NCI-H1417 (cell line): ENCODE measurements at places on chromosomes 11 and 22.

DNA sequence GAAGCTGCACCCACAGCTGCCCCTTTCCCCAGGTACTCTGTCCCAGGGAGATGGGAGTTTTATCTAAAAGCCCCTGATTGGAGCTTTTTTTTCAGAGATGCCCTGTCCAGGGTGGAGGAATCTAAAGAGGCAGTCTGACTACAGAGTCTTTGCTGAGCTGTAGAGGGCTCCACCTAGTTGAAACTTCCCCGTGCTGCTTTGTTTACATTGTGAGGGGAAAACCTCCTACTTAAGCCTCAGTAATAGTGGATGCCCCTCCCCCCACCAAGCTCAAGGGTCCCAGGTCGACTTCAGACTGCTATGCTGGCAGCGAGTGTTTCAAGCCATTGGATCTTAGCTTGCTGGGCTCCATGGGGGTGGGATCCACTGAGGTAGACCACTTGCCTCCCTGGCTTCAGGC lies 470.1 kb upstream of the LARGE1 start:
- no peak for DNase-seq

DNA sequence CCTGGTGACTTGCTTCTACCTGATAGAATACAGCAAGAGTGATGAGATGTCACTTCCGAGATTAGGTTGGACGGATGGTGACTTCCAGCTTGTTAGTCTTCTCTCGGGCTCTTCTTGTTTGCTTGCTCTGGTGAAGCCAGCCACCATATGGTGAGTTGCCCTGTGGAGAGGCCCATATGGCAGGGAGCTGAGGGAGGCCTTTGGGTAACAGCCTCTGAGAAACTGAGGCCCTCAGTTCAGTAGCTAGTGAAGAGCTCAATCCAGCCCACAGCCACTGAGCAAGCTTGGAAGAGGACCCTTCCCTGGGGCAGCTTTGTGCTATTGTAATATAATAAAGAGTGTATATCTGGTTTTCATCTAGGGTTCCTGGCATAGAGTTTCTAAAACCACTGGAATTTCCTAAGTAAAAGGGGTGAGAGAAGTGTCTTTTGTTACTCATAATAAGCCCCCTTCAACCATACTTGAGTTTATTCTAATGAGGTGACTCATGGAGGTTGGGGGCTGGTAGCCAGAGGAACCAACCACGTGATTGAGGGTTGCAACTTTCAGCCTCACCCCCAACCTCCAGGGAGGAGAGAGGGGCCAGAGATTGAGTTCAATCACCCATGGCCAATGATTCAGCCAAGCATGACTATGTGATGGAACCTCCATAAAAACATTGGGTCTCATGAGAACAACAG lies 8.0 kb upstream of the TPCN2 start:
- no peak for DNase-seq

- no peak for DNase-seq
Observed at GRCh38 chr11:116697011-116697410, 75.8 kb downstream of the BUD13 start.

DNA sequence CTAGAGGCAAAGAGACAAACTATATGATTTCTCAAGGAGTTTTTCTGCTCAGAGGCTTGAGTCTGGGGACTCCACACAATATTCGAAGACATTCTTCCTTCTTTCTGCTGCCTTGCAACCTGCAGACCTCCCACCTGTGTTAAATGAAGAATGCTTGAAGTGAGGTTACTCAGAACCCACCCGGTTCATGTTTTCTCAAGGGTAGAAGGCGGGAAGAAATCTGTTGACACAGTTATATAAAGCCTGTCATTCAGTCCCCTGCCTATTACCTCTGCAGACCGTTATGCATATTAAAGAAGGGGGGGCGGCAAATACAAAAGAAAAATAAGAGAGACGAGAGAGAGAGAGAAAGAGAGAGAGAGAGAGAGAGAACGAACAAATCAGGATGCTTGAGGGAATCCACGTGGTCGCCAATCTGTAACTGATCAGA lies 2.2 kb upstream of the KMT2A start:
- peak; percentile 83 for DNase-seq

GRCh38 chr11:122843281-122844141 lies 5.2 kb downstream of the CRTAM start:
- peak; percentile 55 for DNase-seq

DNA sequence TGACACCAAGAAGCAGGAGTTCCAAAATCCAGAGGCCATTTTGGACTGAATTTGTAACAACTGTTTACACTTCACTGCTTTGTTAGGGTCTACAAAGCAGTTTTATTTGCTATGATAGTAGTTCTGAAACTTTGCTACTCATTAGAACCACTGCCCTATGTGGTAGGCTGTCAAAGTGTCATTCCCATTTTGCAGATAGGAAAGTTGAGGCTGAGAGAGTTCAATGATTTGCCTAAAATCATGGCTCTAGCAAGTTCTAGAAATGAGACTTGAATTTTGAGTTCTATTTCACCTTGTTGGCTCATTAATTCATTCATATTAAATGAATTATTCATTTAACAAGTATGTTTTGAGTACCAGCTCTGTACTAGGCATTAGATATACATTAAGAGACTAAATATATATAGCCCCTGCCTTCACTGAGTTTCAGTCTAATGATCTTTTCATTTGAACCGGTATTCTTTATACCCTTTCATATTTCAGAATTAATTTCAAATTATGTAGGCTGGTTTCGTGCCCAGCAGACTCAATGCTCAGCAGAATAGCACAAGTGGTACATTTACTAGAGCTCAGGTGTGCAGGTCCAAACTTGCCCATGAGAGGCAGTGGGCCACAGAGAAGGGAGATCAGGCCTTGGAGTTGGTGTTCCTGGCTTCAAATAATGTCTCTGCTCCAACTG lies 93.5 kb downstream of the ME3 start:
- DNase-seq, result no peak

DNA sequence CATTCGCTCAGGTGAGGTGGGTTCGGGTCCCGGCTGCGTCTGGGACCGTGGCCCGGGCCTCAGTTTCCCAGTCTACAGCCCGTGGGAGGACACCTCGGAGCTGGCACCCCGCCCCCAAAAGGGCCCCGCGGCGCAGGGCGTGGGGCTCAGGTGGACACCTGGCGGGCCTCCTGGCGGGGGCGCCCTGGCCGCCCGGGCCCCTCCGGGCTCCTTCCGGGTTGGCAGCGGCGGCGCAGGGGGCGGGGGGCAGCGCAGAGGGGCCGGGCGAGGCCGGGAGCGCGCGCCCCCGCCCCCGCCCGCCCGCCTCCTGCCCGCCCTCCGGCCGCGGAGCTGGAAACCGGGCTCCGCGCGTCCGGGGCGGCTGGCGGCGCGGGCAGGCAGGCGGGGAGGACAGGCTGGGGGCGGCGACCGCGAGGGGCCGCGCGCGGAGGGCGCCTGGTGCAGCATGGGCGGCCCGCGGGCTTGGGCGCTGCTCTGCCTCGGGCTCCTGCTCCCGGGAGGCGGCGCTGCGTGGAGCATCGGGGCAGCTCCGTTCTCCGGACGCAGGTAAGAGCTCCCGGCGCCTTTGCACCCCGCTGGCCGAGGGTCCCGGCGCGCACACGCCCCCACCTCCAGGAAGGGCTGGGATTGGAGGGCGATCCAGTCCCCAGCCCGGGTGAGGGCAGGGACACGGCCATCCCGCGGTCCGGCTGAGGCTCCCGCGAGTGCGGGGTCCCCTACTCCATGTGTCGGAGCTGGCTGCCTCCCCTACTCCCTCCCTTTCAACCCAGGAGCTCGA lies at the start of gene EMID1:
Gene EMID1, plus strand, starts transcription at position 303 of the 778 bp plus-strand sequence. Its CDS starts 143 bp downstream, at position 446.
- peak; percentile 45 for DNase-seq

- peak; percentile 4 for DNase-seq
Observed at GRCh38 chr11:77094841-77095365, 7.7 kb upstream of the OMP start.

GRCh38 chr22:23315341-23315917 lies 135.1 kb downstream of the BCR start:
- DNase-seq, result peak; percentile 28

GRCh38 chr11:75931124-75931523 lies 116.1 kb downstream of the UVRAG start:
- no peak for DNase-seq

DNA sequence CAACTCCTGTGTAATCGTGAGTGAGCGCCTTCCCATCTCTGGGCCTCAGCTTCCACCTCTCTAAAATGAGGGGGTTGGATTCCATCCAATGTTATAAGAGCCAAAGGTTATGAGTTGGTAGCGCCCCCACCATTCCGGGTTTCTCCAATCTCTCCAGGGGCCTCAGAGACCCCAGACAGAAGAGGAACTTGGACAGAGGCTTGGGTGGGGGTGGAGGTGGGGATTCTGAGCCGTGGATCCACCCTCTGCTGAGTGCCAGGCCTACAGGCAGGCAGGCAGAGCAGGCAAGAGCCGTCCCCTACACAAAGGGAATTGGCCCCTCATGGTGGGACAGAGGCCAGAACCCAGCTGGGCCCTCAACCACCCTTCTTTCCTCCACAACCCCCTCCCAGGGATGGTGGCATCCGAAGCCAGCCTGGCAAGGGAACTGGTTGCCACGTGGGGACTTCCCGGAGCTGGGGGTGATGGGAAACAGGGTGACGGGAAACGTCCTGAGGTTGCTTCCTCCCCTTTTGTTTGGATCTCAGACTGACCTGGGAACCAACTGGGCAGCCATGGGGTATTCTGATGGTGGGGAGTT lies 31.8 kb downstream of the TXN2 start:
- DNase-seq, result no peak

- DNase-seq, result no peak
Observed at GRCh38 chr11:74487875-74488274, 5.6 kb downstream of the LIPT2 start.
